Activated naive CD8-positive, alpha-beta T cell treated with anti-CD3 and anti-CD28 coated beads, Interleukin-2, amount 10 ng/mL, durations not matched to agents 7 days and 5 days (primary cell): ENCODE measurements at places on chromosomes 13 and 19. TPM values are rescaled to one million over a fixed set of nuclear protein-coding genes. Genes with fewer than 3 reads are reported as not detected.

ZNF71 gene
- 8.5 TPM for total RNA-seq

GRCh38 chr13:46389457-46390451, 2.7 kb upstream of the RUBCNL start:
- DNase-seq = peak; percentile 35
- no peaks in the 10 kb centered on the region for H3K36me3 ChIP-seq
- peaks cover 24% of the 10 kb centered on the region for H3K4me1 ChIP-seq
- peaks cover 40% of the 10 kb centered on the region for H3K27me3 ChIP-seq
- H3K4me3 ChIP-seq = peak overlapping the region; percentile 13

PRODH2 gene
- not detected for total RNA-seq

DNA sequence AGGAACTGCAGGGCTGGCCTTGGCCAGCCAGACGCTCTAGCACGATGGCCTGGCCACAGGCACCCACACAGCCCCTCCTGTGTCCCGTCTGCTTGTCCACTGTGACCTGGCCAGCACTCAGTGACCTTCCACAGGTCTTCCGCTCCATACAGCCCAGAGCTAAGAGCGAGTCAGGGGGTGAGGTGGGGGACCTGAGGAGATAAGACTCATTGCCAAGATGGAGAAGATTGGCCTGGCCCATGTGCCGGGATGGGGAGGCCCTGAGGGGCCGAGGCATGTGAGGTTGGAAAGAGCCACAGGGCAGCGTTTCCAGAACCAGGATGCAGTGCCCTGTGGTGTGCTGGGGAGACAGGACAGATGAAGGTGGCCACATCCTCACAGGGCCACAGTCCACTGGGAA, 10.2 kb upstream of the SLC7A9 start:
- no peak overlapping the region for H3K27ac ChIP-seq
- H3K27me3 ChIP-seq = no peaks in the 10 kb centered on the region
- no peaks in the 10 kb centered on the region for H3K36me3 ChIP-seq
- DNase-seq = no peak
- no peak overlapping the region for H3K4me3 ChIP-seq

DNA sequence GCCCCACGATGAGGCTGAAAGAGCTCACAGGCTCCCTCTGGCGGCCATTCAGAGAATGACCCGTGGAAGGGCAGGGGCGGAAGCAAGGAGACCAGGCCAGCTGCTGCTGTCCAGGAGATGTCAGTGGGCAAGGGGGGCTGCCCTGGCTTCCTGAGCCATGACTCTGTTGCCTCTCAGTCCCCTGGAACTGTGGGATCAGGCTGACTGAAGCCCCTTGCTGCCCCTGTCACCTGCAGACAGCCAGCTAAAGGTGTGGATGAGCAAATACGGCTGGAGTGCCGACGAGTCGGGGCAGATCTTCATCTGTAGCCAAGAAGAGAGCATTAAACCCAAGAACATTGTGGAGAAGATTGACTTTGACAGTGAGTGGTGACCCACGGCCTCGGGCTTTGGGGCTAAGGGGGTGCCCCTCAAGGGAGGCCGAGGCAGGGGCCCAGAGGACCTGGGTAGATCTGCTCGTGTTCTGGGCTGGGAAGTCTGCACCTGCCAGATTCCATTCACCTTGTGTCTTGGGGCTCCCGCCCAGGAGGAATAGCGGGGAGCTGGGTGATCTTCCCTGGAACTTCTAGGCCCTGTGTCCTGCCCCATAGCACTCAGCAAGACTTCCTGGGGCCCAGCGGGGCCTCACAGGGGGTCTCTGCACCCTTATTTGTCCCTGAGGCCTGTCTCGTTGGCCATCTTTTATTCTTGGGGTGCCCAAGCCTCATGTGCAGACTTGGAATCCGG, 12.5 kb upstream of the ACTN4 start:
- peaks cover 24% of the 10 kb centered on the region for H3K4me1 ChIP-seq
- no peaks in the 10 kb centered on the region for H3K27me3 ChIP-seq
- peaks cover 17% of the 10 kb centered on the region for H3K36me3 ChIP-seq
- peak overlapping the region; percentile 83 for H3K27ac ChIP-seq

- no peaks in the 10 kb centered on the region for H3K4me1 ChIP-seq
- H3K4me3 ChIP-seq = no peak overlapping the region
- H3K27ac ChIP-seq = no peak overlapping the region
Measured at GRCh38 chr13:38981096-38981495, 9.5 kb downstream of the STOML3 start.

DNA sequence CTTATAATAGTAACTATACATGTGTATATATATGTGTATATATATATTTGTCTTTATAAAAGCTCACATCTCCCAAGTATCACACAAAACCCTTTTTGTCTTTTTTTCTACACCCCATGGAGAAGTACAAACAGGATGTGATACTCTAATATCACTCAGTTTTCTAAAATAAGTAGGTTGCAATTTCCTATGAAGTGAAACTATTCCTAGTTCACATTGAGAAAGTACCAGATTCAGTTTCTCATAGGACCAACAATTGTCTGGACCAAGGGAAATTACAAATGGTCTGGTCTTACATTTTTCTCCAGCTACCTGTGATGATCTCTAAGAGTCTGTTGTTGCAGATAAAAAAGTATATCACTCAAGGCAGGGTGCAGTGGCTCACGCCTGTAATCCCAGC, 17.9 kb upstream of the LILRB1 start:
- DNase-seq = no peak
- peaks cover 17% of the 10 kb centered on the region for H3K27me3 ChIP-seq
- H3K36me3 ChIP-seq = no peaks in the 10 kb centered on the region
- no peak overlapping the region for H3K27ac ChIP-seq
- peaks cover 3% of the 10 kb centered on the region for H3K4me1 ChIP-seq
